BJ (cell line): ENCODE measurements at places on chromosomes 2 and 18. TPM values are rescaled to one million over a fixed set of nuclear protein-coding genes. Genes with fewer than 3 reads are reported as not detected.
A peak's percentile ranks its signal among the peaks of the same experiment; 100 is the strongest.

The SERPINB4 gene
- polyA plus RNA-seq = 0.06 TPM in 1 of 2 replicates, not detected in the other

The IL1F10 gene
- not detected in 2 replicates for polyA plus RNA-seq

The EFEMP1 gene
- polyA plus RNA-seq = 1,148 and 1,200 TPM in 2 replicates

The DNER gene
- 0.02 TPM in 2 replicates for polyA plus RNA-seq

The ZNF385B gene
- polyA plus RNA-seq = 0.12 and 0.22 TPM in 2 replicates

The INHBB gene
- polyA plus RNA-seq = 3.3 and 3.9 TPM in 2 replicates

The TANC1 gene
- polyA plus RNA-seq = 19.9 and 22.0 TPM in 2 replicates

The CD8B2 gene
- not detected in 2 replicates for polyA plus RNA-seq

The DYSF gene
- polyA plus RNA-seq = 0.65 and 1.3 TPM in 2 replicates

The GRB14 gene
- polyA plus RNA-seq = 0.29 and 0.32 TPM in 2 replicates

- DNase-seq = no peak
Measured at GRCh38 chr2:122251158-122251557, 495.7 kb downstream of the TSN start.

DNA sequence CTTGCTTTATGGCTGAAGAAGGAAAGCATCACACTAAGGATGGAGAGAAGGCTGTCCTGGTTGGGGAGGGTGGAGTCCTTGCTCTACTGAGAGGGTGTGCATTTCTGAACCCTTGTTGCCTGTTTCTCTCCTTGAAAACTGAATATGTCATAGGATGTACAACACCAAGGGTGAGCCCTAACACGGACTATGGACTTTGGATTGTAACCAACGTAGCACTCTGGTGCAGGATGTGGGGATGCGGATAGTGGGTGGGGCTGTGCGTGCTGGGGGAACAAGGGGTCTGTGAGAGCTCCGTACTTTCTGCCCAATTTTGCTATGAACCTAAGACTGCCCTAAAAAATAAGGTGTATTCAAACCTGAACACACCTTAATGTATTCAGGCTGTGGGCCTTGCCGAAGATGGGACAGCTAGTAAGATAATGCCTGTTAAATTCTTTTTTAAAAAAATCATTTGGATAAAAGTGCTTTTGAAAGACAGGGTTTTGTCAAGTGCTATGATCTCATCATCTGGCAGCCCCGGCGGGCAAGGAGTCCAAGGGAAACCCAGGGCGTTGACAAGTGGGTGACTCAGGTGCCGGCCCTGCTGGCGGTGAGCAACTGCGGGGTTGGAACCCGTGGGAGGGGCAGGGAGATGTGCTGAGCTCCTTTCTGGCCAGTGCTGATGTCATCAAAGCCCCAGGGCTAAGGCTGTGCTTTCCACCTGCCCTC, 54.0 kb downstream of the GATA6 start:
- peak; percentile 15 for DNase-seq

- no peak for DNase-seq
Measured at GRCh38 chr2:25490217-25490616, 148.5 kb upstream of the DNMT3A start.

DNA sequence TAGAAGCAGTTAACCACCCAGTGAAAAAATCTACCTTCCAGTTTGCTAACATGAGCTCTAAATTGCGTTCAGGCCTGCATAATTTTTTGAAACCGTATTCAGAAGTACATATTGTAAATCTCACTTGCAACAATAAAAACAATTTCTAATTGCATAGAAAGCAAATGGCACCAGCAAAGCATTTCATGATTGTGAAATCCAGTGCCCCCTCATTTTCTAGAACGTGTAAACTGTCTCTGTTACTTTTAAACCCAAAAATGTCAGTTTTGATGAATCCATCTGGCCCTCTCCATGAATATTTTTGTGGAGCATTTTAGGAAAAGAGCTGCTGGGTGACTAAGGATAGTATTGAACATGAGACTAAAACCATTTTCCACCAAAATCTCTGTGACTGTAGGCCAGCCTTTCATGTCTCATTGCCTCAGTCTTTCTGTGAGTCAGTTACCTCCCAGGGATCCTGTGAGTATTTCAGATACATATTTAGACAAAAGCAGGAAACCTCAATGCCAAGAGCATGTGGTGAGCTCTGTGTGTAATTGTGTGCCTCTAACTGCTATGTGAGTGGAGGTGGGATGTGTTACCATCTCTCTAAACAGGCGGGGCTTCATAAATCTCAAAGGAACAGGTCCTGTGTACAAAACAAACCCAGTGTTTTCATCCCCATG, 477.8 kb upstream of the DCC start:
- DNase-seq = no peak

- DNase-seq = peak; percentile 60
Measured at GRCh38 chr2:121505005-121505404, 25.7 kb upstream of the RNU4ATAC start.

DNA sequence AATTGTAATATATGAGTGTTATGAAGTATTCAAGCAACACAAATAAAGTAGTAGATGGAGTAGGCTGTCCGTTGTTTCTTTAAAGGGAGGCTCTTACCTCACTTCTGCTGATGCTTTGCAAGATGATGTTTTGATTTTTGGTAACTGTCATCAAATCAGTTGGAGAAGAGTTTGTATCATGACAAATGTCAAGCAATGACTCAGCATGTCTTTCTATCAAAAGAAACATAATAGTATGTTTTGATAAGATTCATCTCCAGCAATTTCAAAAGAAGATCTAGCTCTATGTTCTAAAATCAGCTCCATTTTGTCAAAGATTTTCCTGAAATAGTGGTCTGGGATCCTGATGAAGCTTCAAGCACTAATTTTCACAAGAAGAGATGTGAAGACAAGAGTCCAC, 25.6 kb downstream of the MAP3K19 start:
- no peak for DNase-seq

GRCh38 chr2:3130889-3131635, 246.6 kb downstream of the EIPR1 start:
- DNase-seq = no peak

- no peak for DNase-seq
Measured at GRCh38 chr18:25392192-25392591, 40.2 kb upstream of the ZNF521 start.

- no peak for DNase-seq
Measured at GRCh38 chr18:79545255-79545654, 134.3 kb upstream of the CTDP1 start.

DNA sequence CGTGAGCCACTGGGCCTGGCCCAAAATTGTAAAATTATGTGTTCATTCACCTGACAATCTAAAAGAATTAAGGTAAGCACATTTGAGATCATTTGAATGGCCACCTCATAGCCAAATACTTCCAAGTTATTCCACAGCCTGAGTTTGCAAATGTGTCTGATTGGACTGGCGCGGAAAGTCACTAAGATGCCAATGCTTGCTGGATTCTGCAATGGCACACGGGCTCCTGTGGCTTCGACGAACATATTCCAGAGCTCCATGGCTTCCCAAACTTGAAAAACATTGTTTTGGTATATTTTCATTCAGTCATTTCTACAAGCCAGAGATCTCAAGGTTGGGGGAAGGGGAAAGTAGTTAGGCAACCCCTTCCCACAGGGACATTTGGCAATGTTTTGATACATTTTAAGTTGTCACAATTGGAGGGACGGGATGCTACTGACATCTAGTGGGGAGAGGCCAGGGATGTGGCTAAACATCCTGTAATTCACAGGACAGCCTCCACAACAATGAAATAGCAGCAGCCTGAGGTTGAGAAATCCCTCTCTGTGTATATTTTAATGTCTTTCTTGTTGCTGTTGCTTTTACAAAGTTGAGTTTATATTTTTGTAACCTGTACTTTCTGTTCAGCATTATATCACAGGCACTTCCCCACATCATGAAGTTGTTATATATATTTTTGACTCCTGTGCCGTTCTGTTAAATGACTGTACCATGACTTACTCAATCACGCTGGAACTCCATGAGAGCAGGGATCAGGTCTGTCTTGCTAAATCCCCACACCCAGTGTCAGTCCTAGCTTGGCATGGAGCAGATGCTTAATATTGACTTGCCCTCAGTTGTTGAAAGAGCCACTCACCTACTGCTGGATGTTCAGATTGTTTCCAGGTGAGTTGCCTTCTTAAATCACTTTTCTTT, 56.9 kb downstream of the COL4A4 start:
- DNase-seq = peak; percentile 11

DNA sequence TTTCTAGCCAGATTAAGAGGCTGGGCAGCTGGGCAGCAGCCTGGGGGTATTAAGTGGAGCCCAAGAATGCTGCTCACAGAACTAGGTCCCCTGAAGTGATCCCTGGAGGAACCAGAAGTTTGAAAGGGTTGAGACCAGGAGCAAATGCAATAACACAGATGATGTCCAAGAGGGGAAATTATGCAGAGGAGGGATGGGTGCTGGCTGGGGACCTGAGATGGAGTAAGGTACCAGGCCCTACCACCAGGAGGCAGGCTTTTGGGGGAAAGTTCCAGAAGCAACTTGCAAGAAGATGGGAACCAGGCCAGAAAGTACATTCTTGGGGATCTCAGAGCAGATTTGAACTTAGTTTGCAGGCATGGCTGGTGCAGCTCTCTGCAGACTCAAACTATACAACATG, 175.1 kb downstream of the NCK2 start:
- no peak for DNase-seq

DNA sequence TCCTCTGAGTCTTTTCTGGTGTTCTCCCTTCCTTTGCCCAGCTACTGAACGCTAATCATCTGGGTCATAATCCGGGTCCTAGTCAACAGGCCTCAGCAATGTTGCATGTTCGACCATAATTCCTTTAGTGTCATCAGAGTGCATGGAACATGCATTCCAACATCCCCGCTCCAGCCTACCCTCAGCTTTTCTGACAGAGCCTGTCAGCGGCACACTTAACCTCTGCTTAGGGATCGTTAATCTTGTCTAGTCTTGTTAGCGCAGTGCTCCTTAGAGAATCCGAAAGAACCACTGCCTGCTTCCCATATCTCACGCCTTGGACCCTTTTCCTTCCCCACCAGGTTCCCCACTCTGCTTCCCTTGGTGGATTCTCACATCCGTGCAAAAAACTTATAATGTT, 767.9 kb upstream of the ID2 start:
- no peak for DNase-seq

- no peak for DNase-seq
Measured at GRCh38 chr2:27071990-27072830, 756 bp upstream of the OST4 start.

- no peak for DNase-seq
Measured at GRCh38 chr2:20179755-20180594, 45.0 kb downstream of the SDC1 start.

DNA sequence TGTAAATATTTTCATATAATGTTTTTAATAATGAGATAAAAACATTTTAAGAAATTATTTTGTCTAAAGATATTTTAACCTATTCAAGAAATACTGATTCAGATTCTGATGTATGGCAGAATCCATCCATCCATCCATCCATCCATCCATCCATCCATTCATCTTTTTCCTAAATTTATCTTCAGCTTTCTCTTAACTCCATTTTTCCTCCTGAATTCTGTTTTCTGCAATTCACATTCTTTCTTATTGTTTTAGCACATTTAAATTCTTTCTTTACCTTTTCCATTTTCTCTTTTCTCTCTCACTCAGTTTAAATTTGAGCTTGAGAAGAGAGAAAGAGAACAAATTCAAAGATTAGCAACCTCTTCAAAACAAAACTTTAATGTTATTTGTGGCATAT, 3.6 kb downstream of the LRP1B start:
- no peak for DNase-seq

GRCh38 chr2:38622210-38622609, 19.5 kb upstream of the HNRNPLL start:
- DNase-seq = no peak

- DNase-seq = no peak
Measured at GRCh38 chr18:43061816-43062215, 53.7 kb downstream of the RIT2 start.

DNA sequence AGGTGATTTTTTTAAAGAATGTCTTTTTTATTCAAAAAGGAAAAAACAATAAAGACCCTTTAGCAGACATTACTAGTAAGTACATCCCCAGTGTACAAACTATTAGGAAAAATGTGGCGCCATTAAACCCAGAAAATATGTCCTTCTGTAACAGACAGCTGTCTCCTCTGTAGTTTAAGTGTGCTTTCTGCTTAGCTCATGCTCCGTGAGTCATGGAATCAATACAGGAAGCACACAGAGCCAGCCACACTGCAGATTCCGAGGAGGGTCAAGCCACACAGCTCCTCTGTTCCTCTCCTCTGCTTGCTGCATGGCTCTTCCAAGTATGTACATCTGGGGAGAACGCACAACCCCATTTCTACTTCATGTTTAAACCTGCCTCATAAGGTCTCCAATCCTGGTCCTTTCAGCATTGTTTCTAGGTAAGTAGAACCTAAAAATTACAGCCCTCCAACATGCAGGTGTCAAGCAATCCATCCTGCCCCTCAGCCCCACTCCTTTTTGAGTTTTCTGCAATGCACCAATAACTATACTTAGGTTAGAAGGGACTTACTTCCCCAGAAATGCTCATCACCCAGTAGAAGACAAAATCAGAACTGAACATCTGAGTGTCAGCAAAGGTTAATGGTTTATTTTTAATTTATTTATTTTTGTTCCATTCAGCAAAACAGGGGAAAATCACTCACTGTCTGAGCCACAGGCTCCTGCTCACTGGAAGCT, 37.5 kb downstream of the ACVR1 start:
- DNase-seq = no peak

DNA sequence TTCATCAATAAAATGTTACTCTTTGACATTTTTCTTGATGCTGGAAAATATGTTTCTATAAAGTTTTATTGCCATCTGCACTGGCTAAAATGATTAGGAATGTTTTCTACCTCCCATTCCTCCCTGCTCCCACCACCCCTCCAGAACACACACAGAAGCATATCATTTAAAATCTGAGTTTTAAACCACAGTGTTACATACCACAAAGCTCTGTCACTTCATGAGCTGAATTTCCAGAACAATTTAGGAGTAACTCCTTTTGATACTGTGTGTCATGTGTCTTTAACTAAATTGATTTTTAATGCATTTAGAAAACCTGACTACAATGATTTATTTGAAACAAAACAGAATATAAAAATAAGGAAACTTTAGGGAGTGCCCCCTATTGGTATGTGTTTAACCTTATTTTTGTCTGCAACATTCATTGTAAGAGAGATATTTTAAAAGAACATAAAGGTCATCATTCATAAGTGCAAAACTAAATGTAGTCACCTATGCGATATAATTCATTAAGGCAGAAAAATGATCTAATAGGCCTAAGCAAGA, 52.0 kb downstream of the FEZ2 start:
- no peak for DNase-seq

GRCh38 chr2:11757101-11757500, 10.7 kb downstream of the LPIN1 start:
- DNase-seq = no peak

DNA sequence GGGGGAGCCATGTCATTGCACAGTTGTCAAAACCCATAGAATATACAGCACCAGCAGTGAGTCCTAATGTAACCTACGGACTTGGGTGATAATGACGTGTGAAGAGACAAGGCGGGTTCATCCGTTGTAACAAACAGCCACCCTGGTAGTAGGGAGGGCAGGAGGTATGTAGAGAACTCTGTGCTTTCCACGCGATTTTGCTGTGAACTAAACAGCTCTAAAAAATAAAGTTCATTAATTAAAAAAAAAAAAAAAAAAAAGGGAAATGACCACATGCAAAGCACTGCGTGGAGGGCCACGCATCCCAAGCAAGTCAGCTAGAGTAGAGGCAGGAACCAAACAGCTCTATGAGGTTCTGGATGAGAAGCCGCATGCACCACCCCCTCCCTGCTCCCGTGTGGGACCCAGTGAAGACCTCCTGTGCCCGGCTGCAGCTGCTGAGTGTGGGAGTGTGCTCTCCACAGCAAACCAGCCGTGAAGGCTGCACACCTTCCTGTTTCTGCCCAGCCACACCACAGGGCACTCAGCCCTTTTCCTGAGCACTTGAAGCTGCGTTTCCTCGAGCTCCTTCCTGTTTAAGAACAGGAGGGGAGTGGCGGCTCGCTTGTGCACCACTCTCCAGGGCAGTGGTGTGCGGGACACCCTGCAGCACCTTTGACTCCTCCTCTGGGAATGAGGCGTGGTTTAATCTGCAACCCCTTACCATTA, 65.6 kb downstream of the ODC1 start:
- DNase-seq = no peak

- DNase-seq = no peak
Measured at GRCh38 chr2:115908731-115909130, 1466.3 kb downstream of the DPP10 start.
